ENCODE measurements at places on chromosomes 1 and 21.

GRCh38 chr1:180954801-180955165, 42.1 kb downstream of the KIAA1614 start:
- no peak for ATAC-seq

DNA sequence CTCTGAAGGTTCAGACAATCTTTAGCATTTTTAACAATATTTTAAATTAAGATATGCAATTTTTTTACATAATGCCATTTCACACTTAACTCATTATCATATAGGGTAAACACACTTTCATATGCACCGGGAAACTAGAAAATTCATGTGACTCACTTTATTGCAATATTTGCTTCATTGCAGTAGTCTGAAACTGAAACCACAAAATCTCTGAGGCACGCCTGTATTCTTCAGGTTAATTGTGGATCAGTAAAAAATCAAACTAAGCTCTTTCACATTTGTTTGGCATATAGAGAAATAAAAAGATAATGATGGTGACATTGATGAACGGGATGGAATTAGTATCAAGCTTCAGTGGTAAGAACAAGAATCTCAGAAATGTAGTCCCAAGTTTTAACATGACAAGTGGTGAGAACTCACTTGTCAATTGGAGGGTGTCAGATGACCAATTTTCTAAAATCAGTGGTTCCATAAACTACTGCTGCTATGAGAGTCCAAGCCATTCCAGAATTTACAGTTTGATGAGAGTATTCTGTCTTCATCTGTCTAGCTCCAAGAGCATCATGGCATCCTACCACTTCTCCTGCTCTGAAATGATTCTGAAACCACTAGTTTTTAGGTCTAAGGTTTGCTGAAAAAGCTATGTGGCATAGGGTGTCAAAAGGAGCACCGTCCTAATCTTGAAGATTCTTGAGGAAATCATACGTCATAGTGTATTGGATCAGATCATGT, 281.0 kb downstream of the PTPRC start:
- ATAC-seq, result peak; percentile 84

DNA sequence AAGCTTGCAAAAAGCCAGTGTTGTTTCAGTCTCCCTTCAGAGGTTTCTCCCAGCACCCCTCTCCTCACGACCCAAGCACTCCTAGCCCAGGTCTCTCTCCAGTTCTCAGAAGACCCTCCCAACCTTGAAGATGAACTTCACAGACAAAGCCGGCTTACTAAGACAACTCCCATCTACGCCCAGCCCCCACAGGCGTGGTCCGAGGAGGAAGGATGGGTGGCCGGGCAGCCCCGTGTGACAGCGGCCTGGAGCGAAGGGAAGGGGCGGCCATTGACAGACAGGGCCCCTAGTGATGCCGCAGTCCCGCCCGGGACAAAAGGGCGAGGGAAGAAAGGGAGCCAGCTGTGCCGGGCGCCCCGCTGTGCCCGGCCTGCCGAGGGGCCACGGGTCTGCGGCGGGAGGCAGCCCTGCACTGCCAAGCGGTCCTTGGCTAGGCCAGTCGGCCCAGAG, 6.9 kb downstream of the PAX7 start:
- no peak for ATAC-seq

- no peak for ATAC-seq
Measured at GRCh38 chr21:34135330-34135729, 62.0 kb downstream of the MRPS6 start.

- no peak for ATAC-seq
Measured at GRCh38 chr21:28229814-28230213, 762.9 kb downstream of the LTN1 start.

DNA sequence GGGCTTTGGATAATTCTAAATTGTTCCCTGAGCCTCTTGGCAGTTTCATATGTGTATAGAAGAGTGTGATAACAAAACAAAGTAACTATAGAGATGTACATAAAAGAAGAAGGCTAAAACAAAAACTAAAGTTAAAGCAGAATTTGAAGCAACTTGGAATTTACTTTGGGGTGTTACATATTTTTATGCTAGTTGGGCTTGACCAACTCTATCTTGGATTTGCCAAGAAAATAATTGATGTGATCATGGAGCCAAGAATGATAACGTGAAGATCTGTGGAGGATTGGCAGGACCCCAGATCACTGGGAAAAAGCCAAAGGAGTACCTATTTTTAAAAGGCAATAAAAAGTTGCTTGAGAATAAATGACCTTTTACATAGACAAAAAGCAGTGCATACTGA, 206.9 kb downstream of the LMO4 start:
- ATAC-seq, result no peak

DNA sequence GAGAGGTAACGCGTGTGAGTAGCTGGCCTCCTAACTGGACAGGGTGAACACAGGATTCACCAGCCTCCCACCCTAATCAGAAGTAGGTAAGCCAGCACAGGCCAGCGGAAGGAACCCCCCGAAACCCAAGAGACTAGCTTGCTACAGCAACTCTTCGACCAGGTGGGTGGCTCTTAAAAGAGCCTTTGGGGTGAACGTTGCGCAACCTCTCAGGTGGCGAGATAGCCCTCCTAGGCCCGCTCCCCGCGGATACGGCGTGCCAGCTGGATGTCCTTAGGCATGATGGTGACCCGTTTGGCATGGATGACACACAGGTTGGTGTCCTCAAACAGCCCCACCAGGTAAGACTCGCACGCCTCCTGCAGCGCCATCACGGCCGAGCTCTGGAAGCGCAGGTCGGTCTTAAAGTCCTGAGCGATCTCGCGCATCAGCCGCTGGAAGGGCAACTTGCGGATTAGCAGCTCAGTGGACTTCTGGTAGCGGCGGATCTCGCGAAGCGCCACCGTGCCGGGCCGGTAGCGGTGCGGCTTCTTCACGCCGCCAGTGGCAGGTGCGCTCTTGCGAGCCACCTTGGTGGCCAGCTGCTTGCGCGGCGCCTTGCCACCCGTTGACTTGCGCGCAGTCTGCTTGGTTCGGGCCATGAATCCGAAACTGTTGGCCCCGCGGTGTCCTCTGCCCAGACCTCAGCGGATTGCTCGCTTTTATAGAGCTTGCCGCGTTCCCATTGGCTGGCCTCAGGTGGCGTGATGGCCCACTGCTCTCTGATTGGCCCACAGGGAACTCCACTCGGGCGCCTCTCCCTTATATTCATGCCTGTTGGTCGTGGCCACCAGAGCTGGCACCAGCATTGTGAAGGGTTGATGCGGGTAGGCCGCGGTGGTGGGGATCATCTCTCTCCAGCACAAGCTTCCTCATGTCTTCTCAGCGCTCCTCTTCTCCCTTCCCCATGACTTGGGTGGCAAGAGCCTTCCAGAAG, 8.3 kb upstream of the TRIM17 start:
- ATAC-seq, result no peak

GRCh38 chr1:35567947-35568558, 5.1 kb upstream of the TFAP2E start:
- no peak for ATAC-seq

- peak; percentile 59 for ATAC-seq
Measured at GRCh38 chr1:11806307-11806936, 431 bp downstream of the CLCN6 start.

DNA sequence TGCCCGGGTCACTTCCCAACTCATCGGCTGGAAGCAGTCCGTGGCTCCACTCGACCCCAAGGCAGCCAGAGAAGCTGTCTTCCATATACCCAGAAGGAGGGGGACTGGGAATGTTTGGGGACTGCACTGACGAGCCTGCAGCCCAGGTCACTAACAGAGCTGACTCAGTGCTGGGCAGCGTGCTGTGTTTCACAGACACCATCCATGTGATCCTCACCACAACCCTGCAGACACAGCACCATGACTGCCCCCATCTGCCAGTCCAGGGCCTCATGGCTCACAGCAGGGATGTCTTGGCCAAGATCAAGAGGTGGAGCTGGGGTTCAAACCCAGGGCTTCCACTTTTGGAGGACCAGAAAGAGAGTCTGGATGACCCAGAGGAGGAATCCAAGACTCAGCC, 67.9 kb downstream of the KLHDC7A start:
- no peak for ATAC-seq

DNA sequence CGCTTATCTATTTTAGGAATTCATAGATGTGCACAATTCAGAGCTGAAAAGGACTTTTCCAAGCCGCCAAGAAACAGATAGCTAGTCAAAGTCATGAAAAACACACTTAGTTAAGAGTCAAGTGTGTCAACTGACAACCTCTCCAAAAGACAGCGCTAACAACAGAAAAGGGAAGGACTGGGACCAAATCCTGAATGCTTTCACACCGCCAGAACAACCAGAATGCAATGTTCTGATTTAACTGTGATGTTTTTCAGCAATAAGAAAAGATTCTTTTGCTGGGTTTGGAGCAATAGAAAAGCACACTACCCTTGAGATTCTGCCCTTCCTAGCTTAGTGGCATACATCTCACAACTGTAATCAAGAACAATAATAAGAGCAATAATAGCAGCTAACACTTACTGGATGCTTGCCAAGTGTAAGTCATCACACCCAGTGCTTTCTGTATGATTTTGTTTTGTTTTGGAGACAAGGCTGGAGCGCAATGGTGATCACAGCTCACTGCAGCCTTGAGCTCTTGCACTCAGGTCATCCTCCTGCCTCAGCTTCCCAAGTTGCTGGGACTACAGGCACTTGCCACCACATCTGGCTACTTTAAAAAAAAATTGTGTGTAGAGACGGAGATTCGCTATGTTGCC, 33.9 kb upstream of the SDC3 start:
- ATAC-seq, result no peak

DNA sequence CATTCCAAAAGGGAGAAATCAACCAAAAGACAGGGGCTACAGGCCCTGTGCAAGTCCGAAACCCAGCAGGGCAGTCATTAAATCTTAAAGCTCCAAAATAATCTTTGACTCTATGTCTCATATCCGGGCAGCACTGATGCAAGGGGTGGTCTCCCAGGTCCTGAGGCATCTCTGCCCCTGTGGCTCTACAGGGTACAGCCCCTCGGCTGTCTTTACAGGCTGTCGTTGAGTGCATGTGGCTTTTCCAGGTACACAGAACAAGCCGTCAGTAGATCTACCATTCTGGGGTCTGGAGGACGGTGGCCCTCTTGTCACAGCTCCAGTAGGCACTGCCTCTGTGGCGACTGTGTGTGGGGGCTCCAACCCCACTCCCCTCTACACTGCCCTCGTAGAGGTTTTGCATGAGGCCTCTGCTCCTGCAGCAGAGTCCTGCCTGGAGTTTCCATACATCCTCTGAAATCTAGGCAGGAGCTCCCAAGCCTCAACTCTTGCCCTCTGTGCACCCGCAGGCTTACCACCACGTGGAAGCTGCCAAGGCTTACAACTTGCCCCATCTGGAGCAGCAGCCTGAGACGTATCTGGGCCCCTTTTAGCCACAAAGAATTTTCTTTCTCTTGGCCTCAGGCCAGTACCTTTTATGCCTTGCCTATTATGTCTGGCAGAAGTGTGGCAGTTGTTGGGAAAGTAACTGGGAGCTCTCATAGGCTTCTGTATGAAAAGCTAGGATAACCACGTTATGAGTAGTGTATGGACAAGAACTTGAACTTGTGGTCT, 52.5 kb downstream of the POU2F1 start:
- no peak for ATAC-seq

DNA sequence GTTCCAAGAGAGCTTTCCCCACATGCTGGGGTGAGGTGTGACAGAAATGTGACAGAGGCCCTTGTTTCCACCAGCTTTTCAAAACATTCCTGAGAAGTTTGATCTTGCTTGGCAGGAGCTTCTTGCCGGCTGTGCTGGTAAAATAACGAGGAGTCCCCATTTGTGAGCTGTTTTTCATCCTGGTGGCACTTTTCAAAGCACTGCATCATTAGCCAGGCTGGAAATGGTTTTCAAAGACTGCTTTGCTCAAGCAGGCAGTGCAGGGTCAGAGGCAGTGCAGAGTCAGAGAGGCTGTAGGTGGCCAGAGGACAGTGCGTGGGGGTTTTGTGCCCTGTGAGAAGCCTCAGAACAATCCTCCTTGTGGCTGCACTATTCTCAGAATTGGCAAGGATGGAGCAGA, 75.8 kb upstream of the KCNA3 start:
- no peak for ATAC-seq

GRCh38 chr1:173415490-173415889, 61.6 kb upstream of the PRDX6 start:
- no peak for ATAC-seq

DNA sequence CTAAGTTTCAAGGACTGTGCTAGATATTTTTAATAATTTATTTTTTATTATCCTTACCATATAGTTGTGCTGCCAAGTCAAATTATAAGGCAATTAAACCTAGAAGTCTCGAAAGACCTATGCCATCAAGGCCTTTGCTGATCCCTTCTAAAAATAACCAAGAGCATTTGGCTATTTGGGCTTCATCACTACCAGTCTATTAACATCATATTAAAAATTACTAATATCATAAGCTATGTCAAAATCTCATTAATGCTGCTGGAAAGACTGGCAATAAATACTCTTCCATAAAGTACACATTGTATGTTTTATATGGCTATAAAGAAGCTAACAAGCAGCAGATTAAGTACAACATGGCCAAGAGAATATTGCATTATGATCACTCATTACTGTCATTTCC, 43.0 kb upstream of the MUTYH start:
- ATAC-seq, result no peak

DNA sequence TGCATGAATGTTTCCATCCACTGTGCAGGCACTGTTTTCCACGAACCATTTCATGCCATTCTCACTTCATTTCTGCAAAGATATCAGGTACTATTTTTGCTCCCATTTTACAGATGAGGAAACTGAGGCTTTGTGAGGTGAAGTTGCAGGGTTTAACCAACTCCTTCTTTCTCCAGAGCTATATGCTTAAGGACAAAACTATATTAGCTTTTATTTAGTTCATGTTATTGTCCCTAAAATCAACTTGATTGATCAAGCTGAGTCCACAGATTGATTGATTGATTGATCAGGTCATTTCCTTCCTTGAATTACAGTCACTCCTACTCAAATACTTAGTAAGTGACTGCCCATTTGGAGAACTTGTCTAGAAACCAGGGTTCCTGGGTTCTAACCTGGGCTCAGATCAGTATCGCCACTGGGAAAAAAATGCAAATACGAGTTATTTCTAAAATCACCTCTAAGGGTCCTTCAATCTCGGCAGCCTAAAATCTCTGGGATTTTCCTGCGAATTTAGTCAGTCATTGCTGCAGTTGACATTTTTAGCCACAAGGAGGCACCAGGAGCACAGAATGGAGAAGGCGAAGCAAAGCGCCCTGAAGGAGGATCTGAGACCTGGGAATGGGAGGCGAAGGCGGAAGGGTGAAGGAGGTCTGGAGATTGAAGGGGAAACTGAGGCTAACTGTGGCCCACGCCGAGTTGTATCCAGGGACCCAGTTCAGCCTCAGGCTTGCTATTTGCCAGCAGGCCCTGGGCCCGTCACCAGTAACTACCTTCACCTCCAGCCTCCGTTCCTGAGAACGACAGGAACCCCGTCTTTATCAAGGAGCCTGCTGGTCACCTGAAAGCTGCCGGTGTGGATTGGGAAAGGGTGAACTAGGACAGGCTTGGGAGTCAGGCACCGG, 14.3 kb upstream of the MUL1 start:
- no peak for ATAC-seq

GRCh38 chr1:230273141-230273710, 152.9 kb downstream of the PGBD5 start:
- no peak for ATAC-seq

- no peak for ATAC-seq
Measured at GRCh38 chr1:221897321-221897721, 155.4 kb upstream of the DUSP10 start.

GRCh38 chr1:6033124-6033523, 12.6 kb upstream of the KCNAB2 start:
- no peak for ATAC-seq

Measured in activated CD4-positive, CD25-positive, alpha-beta regulatory T cell treated with anti-CD3 and anti-CD28 coated beads, Interleukin-2, amount 50 U/mL, for 24 hours (primary cell).